ENCODE measurements at places on chromosomes 13 and 19.

GRCh38 chr19:53432088-53432661 is 391 bp downstream of the ZNF761 start:
- DNase-seq, result peak; percentile 41

- no peak for DNase-seq
Observed at GRCh38 chr13:111116856-111117255, 1.7 kb downstream of the ARHGEF7 start.

DNA sequence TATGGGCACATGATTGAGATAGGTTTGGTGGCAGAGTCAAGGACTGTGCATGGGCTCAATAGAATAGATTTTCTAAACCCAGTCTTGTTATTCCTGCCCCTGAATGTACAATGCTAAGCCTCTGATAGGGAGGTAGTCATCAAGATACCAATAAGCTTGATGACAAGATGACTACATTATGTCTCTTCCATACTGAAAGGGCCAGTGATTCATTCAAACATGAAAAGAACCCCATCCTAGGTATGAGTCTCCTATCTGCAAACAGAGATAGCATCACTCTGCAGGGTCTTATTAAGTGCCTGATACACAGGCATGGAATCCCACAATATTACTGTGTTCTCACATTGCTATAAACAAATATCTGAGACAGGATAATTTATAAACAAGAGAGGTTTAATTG is 40.3 kb upstream of the UFM1 start:
- DNase-seq, result no peak

DNA sequence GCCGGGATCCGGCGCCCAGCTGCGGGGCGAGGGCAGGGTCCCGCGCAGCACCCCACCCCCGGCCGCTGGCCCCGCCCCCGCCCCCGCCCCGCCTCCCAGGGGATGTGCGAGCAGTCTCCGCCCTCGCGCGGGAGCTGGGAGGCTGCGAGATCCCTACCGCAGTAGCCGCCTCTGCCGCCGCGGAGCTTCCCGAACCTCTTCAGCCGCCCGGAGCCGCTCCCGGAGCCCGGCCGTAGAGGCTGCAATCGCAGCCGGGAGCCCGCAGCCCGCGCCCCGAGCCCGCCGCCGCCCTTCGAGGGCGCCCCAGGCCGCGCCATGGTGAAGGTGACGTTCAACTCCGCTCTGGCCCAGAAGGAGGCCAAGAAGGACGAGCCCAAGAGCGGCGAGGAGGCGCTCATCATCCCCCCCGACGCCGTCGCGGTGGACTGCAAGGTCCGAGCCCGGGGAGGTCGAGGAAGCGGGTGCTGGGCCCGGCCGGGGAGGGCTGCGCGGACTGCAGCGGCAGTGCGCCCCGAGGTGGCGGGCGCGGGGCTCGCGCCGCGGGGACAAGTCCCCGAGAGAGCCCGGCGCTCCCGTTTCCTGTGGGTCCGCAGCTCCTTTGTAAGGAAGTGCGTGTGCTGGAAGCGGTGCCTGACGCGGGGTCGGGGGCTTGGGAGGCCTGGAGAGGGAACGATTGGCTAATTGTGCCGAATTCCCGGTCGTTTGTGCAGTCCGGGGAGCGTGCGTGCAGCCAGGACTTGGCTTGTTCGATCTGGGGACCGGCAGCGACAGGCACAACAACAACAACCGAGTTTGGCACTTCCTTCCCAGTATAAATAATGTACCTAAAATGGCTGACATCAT is at the start of gene ITM2B:
Gene ITM2B, plus strand, starts transcription at position 161 of the 843 bp plus-strand sequence. Its CDS starts 155 bp downstream, at position 316.
- DNase-seq, result peak; percentile 72

DNA sequence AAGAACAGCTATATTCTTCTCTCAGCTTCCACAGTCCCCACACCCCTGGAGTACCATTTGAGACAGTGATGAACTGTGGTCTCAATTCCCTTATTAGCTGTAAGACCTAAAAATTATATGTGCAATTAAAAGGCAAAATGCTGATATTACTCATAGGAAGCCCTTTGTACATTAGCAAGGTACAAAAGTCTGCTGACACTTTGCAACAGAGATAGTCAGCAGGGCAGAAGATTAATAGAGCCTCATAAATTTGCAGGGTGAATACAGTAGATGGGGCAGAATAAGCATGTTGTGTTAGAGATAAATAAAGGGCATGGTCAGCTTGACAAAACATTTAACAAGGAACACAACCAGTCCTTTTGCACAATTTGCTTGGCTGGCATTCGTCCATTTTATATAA is 210.0 kb upstream of the OBI1 start:
- no peak for DNase-seq

DNA sequence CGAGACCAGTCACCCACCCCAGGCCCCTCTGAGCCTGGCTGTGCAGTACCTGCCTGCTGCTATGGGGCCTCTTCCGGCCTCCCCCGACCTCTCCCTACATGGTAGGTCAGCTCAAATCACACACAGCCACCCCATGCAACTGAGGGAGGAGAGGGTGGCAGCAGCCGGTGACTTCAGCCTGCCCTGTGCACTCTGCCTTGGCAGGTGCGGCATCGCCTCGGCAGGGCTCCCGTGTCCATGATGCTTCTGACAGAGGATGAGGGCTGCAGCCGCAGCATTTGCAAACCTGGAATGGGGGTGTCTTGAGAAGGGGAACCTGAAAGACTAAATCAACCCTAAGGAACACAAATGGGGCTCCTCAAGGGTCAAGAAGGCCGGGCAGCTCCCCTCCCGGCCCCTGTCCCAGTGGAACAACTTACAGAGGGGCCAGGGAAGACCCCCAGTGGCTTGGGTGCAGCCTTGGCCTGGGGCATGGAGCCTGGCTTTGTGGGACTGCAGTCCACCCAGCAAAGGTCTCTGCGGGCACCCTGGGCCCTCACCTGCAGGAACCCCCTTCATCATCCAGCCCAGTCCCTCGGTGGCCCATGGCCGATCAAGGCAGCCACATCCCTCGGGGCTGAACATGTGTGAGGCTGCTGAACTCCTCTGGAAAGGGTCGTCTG is 6.7 kb downstream of the TEX29 start:
- DNase-seq, result peak; percentile 9

GRCh38 chr13:99278200-99278599 is 20.0 kb upstream of the GPR18 start:
- DNase-seq, result no peak

GRCh38 chr13:110665491-110666254 is 40.2 kb downstream of the CARS2 start:
- no peak for DNase-seq

GRCh38 chr13:91405240-91405639 is 6.8 kb downstream of the GPC5 start:
- DNase-seq, result no peak

GRCh38 chr13:90618133-90618532 is 729.4 kb upstream of the MIR17HG start:
- no peak for DNase-seq
